ENCODE measurements at places on chromosomes 12 and 14.

DNA sequence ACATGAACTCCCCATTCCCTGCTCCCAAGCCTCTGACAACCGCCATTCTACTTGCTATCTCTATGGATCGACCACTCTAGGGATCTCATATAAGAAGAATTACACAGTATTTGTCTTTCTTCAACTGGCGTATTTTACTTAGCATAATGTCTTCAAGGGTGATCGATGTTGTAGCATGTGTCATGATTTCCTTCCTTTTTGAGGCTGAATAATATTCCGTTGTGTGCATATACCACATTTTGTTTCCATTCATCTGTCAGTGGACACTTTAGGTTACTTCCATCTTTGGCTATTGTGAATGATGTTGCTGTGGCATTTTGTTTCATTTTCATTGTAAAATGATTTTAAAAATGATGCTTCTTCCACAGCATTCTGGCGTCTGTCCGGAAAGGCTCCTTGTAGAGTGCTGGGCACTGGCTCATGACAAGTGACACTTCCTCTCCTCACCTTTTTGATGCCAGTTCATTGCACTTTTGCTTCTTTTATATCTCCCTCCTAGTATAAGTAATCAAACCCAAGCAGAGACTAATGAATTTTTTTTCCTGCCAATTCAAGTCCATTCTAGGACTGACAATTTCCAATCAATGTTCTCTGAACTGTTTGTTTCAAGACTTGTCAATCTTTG lies 39.3 kb downstream of the SCN8A start:
- DNase-seq, result no peak

DNA sequence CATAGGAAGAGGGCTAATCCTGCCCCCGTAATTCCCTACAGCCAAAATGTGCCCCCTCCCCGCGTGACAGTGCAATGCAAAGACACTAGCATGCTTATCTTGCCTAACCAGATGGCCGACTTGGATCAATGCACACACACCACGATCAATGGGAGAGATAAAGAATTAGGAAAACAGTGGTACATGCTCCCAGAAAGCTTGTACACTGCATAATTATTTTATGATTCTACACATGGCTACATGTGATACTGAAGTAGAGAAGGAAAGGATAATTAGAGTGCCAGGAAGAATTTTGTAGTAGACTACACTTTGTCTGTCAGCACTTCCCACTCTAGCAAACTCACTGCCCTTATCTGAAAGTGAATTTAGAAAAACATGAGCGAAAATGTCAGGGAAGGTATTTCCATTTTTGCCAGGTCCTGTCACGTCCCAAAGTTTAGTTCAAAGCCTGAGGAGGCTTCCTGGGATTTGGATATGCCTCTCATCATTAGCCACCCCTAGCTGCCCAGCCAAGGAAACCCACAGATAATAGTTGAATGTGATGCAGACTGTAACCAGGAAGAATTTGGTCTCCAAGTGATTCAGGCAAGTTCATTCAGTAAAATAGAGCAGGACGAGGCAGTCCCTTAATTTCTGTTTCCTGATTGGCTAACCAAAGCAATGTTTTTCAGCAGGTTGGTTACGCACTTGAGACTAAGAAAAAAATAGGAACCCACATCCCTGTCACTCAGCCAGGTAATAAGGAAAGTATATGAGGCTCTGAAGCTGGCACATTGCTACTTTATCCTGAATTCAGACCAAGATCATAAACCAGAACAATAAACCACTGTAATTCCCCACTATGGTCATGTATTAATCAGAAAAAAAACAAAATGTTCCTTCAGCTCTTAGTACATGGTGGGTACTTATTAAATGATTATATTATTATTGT lies 199.6 kb upstream of the OTX2 start:
- DNase-seq, result no peak

DNA sequence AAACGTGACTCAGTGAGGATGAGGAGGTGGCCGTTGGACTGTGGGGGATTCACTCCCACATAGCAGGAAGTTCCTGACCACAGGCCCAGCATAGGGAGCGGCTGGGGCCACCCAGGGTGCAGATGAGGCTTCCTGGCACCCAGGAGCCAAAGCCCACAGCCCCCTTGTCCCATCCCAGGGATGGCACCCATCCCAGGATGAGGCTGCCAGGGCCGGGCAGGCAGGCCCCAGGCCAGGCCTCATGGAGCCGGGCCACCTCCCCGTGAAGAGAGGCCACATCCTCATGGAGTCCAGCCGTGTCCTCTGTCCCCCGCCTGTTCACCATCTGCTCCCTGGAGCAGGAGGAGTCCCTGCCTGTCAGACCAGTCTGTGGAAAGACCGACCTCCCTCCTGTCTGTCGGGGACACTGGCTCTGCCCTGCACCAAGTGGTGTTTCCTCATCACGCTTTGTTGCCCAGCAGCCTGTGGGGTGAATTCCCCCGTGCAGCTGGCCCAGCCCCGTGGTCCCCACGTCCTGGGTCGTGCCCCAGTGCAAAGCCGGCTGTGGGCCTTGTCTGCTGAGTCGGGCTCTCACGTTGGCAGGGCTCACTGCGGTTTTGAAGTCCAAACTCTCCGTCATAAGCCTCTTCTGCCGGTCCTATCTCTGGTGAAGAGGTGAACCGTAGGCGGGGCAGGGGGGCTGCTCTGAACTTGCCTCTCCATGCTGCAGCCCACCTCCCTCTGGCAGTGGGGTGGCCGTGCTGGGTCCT lies 24.5 kb downstream of the MMP17 start:
- DNase-seq, result no peak

DNA sequence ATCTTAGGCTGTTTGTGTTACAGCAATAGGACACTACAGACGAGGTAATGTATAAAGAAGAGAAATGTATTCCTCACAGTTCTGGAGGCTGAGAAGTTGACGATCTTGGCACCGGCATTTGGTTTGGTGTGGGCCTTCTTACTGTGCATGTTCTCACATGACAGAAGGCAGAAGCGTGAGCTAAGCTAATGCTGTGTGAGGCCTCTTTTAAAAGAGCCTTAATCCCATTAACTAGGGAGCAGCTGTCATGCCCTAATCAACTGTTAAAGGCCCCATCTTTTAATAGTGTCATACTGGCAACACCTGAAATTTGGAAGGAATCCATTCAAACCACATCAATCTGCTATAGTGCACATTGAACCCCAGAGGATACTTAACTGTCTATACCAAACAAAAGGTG lies 992.9 kb downstream of the GALC start:
- DNase-seq, result no peak

GRCh38 chr12:42296503-42297109 lies 29.3 kb downstream of the ZCRB1 start:
- DNase-seq, result no peak

GRCh38 chr14:92323011-92323915 lies at the start of gene SLC24A4:
Gene SLC24A4, plus strand, starts transcription at chr14:92323165. Its CDS starts 666 bp downstream, at chr14:92323831.
- no peak for DNase-seq

DNA sequence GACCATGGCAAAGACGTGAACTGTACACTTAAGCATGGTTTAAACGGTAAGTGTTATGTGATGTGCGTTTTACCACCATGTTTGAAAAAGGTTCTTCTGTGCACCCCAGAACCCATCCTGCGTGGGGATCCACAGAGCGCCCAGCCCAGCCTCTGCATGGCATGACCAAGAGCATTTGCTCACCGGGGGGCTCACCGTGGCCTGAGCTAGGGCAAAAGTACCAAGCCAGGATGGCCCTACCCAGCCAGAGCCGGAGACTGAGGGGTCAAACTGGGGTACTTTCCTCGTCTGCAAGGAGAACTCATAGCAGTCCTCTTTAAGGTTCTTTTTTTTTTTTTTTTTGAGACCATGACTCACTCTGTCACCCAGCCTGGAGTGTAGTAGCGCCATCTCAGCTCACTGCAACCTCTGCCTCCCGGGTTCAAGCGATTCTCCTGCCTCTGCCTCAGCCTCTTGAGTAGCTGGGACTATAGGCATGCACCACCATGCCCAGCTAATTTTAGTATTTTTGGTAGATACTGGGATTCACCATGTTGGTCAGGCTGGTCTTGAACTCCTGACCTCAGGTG lies 16.4 kb upstream of the ANKRD9 start:
- DNase-seq, result no peak

- DNase-seq, result no peak
These were observed 43.9 kb upstream of the TRAF3 start for GRCh38 chr14:102733326-102733725.

DNA sequence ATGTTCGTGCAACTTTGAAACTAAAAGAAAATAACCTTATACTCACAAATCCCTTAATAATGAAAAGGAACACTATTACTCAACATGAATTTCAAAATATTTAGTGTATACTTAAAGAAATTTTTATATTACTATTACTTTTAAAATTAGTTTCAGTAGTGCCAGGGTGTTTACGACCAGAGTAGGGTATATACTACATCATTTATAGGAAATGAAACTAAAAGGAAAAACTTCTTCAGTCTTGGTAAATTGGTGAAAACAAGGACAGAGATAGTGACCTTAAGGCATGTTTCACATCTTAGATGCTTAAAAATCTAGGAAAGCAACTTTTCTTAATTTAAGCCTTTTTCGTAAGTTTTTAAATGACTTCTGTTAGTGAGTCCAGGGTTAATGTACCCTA lies 4.5 kb downstream of the USP15 start:
- DNase-seq, result no peak

- no peak for DNase-seq
These were observed 162.7 kb downstream of the ETV6 start for GRCh38 chr12:11812241-11812585.

- no peak for DNase-seq
These were observed 104.2 kb upstream of the ABCD2 start for GRCh38 chr12:39723831-39724230.

- no peak for DNase-seq
These were observed 15.2 kb upstream of the RNASE12 start for GRCh38 chr14:20606190-20606901.

GRCh38 chr14:69643430-69644200 lies 32.2 kb downstream of the SUSD6 start:
- DNase-seq, result peak; percentile 50

DNA sequence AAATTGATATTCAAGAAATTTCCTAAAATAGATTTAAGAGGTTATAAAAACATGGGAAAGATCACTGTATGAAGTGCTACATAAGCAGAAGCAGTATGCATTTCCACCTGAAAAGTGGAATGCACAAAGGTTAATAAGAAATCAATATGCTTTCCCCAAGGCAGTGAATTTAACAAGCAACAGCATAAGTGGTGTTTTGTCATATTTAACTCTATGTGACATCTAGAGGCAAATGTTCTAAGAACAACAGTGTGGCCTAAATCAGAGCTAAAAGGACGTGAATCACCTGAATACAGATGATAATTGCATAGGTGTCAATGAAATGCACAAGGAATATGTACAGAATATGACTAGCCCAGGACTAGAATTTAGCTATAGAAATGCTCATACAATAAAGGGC lies 49.5 kb downstream of the SLC2A13 start:
- DNase-seq, result no peak

DNA sequence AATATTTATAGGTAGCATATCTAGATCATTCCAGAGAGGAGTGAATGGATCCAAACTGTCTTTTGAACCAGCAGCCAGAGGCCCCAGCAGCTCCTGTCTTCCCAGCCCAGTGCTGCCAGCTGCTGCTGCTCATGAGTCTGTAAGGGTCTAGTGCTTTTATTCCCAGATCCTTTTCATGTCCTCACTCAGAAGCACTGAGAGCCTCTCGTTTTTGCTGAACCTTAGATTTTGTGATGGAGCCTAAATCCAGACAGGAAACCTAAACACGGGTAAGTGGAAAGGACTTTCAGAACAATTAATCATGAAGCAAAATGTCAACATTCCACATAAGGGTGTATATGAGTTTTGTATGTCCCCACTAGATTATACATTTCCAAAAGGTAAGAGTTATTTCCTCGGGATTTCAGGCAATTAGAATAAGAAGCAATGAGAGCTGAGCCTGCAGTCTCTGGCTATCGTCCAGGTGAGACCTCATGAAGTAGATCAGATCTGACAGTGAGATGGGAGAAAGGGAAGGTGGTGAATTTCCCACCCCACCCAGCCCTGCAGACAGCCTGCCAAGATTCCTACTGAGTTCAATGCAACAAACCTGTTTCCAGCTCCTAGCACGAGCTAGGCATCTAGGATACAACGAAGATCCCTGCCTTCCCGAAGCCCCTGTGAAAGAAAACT lies 84.4 kb downstream of the NINJ2 start:
- no peak for DNase-seq

DNA sequence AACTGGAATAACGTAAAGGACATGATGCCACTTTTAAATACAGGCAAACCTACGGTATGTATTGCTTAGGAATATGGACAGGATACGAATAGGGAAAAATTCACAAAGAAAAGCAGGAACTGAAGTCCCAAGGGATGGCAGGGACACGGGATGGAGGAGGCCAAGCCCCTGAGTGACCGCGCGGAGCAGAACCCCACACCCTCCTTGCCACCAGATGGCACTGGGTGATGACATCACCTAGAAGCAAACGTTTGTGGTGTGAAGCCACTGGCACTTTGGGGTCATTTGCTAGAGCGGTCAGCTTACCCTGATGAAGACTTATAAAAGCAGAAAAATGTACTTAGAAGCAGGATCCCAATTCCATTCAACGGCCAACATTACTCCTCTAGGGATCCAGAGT lies 9.4 kb downstream of the DHX37 start:
- DNase-seq, result no peak

DNA sequence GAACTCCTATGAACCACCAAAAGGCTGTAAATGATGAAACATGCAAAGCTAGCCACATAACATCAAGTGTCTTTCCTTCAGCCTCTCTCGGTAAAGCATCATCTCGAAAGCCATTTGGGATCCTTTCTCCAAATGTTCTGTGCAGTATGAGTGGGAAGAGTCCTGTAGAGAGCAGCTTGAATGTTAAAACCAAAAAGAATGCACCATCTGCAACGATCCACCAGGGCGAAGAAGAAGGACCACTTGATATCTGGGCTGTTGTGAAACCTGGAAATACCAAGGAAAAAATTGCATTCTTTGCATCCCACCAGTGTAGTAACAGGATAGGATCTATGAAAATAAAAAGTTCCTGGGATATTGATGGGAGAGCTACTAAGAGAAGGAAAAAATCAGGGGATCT lies 61.2 kb downstream of the ATG14 start:
- no peak for DNase-seq

DNA sequence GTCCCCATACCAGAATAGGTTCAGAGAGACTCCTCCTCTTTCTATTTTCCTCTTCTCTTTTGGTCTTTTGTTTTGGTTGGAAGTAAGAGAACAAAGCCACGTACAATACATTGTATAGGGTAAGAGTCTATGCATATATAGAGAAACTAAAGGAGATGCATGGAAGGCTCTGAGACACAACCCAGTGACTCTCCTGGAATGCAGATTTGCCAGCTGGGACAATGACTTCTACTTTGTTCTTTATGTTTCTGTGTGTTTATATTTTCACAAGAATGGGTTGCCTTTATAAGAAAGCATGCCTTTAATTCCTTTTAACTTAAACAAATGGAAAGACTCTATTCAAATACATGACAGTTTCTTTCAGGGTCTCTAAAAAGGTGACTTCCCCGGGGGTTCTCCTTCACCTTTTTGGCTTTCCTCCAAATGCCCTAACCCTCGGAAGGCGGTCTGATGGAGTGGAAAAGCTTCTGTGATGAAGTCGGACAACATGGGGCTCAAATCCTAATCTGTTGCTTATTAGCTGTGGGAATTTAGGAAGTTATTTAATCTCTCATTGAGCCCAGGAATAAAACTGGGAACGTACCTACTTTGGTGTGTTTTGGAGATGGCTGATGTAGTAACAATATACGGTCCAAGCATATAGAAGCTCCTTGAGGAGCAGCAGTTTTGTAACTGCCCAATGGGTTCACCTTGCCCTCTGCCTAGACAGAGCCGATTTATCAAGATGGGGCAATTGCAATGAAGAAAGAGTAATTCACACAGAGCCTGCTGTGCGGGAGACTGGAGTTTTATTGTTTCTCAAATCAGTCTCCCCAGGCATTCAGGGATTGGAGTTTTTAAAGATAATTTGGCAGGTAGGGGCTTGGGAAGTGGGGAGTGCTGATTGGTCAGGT lies 9.1 kb upstream of the SERPINA1 start:
- no peak for DNase-seq
